ENCODE measurements at places on chromosomes 2 and 18. TPM values are rescaled to one million over a fixed set of nuclear protein-coding genes. Genes with fewer than 3 reads are reported as not detected.

Gene CYRIA
- total RNA-seq: 33.6 TPM

DNA sequence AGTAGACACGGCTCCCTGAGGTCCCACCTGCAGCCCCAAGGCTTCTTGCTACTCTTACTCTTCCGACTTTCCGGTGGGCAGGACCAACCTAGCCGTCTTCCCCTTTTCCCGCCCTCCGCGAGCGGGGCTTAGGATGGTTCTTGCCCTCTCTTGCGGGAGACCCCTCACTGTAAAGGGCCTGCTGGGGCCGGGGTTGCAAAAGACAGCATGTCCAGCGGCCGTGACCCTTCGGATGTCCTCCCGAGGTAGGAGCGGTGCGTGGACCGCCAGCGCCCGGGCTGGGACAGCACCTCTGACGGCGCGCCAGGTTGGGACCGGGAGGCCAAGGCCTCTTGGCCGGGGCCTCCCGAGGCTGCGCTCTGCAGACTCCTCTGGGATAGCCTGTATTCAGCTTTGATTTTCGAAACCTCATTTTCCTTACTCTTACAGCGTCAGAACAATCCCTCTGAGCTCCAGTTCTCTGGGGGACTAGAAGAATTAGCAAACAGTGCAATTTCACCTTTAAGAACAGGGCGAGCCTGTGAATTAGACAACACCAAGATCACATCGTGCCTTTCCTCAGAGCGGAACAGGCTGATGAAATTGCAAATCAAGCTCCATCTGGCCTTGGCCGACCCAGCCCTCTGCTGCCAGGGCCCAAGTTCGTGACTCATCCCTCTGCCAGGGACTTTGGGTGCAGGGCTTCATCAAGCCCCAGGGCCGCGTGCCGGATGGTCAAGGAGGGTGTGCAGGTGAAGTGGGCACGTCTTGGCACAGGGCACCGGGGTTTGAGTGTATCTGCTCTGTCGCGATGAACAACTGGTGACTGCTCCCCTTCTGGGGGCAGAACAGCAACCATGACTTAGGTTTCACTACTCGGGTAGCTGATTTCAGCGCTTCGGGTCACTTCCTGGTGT is 777 bp downstream of the MOCOS start:
- no peak for DNase-seq
- no peaks in the 10 kb centered on the region for H3K27me3 ChIP-seq
- no peak overlapping the region for H3K27ac ChIP-seq

DNA sequence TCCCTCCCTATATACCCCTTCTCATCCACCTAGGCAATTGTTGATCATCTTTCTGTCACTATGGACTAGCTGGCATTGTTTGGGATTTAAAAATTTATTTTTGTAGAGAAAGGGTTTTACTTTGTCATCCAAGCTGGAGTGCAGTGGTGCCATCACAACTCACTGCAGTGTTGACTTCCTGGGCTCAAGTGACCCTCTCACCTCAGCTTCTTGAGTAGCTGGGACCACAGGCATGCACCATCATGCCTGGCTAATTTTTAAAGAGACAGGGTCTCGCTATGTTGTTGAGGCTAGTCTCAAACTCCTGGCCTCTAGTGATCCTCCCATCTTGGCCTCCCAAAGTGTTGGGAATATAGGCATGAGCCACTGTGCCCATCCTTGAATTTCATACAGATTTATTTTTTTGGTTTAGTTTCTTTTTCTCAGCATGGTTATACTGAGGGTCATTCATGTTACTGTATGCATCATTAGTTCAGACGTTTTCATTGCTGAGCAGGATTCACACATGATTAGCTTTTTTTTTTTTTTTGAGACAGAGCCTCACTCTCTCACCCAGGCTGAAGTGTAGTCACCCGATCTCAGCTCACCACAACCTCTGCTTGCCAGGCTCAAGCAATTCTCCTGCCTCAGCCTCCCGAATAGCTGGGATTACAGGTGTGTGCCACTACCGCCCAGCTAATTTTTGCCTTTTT is 8.6 kb upstream of the PCARE start:
- no peaks in the 10 kb centered on the region for H3K4me1 ChIP-seq
- H3K27me3 ChIP-seq: no peaks in the 10 kb centered on the region
- H3K27ac ChIP-seq: no peak overlapping the region
- no peak for DNase-seq
- H3K4me3 ChIP-seq: no peak overlapping the region
- no peaks in the 10 kb centered on the region for H3K36me3 ChIP-seq

DNA sequence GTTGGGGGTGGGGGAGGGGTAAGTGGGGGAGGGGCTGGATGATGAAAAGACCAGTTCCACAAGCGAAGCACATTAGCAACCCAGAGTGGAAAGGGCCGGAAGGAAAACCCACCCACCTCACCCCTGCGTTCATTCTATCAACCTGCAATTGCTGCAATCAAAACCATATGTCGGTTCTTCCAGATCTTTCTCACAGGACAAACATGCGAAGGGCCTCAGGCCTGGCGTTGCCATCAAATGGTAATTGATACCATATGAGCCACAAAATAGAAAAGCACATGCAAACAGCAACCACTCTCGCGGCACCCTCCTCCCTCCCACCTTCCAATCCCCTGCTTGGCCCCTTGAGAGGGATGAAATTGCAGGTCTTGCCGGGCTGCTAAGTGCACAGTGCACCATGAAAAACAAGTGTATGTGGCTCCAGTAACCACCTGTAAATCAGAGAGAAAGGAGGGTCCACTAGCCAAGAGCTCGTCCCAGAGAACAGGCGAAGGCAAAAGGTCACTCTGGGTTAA is 287.5 kb downstream of the TCF4 start:
- no peaks in the 10 kb centered on the region for H3K27me3 ChIP-seq
- no peak overlapping the region for H3K27ac ChIP-seq
- H3K4me3 ChIP-seq: no peak overlapping the region
- H3K4me1 ChIP-seq: peaks cover 19% of the 10 kb centered on the region
- H3K36me3 ChIP-seq: no peaks in the 10 kb centered on the region
- no peak for DNase-seq

Gene KCNE4
- total RNA-seq: 17.5 TPM

DNA sequence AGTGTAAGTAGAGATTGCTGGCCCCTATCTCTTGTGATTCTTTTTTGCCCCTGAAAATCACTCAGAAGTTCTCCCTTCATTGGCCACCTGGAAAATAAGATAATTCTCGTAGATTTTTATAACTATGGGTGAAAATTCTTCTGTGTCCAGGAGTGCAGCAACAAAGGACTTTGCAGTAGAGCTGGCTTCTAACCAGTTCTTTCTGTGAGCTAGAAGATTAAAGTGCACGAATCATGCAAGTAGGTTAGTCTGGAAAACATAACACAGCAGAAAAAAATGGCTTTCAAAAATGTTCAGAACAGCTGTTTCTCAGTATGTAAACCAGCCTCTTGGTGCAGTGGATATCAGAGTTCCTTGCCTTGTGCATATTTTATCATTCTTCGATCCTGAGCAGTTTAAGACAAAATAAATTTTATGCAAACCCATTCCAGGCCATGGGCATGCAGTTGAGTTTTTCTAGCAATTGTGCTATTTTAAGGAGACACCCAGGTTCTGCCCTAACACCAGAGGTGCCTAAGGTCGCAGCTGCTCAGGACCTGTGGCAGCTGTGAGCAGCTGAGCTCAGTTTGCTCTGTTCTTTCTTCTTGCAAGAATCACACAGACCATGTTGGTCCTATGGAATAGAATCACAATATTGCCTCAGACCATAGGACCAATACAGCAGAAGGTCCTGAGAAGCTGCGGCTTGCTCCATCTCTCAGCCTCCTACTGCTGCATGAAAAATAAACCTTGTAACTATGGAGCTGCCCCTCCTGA is 80.9 kb upstream of the BCL2L11 start:
- H3K4me1 ChIP-seq: peaks cover 6% of the 10 kb centered on the region
- no peak overlapping the region for H3K4me3 ChIP-seq
- no peaks in the 10 kb centered on the region for H3K36me3 ChIP-seq
- no peak for DNase-seq

DNA sequence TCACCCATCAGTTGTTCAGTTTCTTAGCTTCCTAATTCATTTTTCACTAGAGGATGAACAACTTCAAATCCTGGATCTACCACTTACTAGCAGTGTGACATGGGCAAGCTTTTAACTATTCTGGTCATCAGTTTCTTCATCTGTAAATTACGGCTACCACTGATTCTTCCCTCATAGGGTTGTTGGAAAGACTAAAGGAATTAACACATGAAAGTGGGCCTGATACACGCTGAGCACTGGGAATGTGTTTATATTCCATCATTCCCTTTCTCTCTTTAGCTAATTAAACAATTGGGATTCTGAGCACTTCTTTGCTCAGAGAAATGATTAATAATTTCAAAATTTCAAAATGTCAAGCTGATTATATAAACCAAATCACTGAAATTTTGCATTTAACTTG is 862.3 kb upstream of the GCFC2 start:
- no peak for DNase-seq
- no peak overlapping the region for H3K4me3 ChIP-seq
- no peaks in the 10 kb centered on the region for H3K4me1 ChIP-seq
- H3K36me3 ChIP-seq: no peaks in the 10 kb centered on the region
- no peaks in the 10 kb centered on the region for H3K27me3 ChIP-seq

- peaks cover 6% of the 10 kb centered on the region for H3K4me1 ChIP-seq
- no peaks in the 10 kb centered on the region for H3K27me3 ChIP-seq
- DNase-seq: peak; percentile 82
- no peaks in the 10 kb centered on the region for H3K36me3 ChIP-seq
- no peak overlapping the region for H3K4me3 ChIP-seq
- no peak overlapping the region for H3K27ac ChIP-seq
Measured at GRCh38 chr2:95552911-95553310, 38.9 kb upstream of the TRIM43 start.

Gene KCNF1
- total RNA-seq: not detected

DNA sequence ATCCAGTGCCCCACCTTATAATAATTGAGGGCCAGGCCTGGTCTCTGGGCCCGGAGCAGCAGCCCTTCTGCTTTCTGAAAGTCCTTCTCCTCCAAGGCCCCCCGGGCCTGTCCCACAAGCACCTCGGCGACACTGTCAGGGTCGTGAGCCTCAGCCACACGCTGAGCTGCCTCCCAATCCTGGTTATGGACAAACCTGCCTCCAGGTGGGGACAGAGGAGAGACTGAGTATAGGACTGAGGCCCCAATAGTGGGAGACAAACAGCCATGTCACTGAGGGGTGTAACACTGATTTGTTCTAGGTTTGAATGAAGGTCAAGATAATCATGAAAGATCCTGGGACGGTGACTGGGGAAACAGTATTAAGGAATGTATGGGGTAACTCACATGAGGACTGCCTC is 11.8 kb downstream of the KRTCAP3 start:
- no peak overlapping the region for H3K4me3 ChIP-seq
- H3K27ac ChIP-seq: no peak overlapping the region
- no peak for DNase-seq
- no peaks in the 10 kb centered on the region for H3K4me1 ChIP-seq
- no peaks in the 10 kb centered on the region for H3K27me3 ChIP-seq

GRCh38 chr2:106107509-106108131 is 86.5 kb downstream of the UXS1 start:
- DNase-seq: no peak
- no peak overlapping the region for H3K4me3 ChIP-seq
- no peak overlapping the region for H3K27ac ChIP-seq

GRCh38 chr2:164187121-164187520 is 434.2 kb downstream of the GRB14 start:
- H3K4me3 ChIP-seq: no peak overlapping the region
- H3K4me1 ChIP-seq: no peaks in the 10 kb centered on the region
- H3K27me3 ChIP-seq: no peaks in the 10 kb centered on the region
- H3K36me3 ChIP-seq: no peaks in the 10 kb centered on the region

DNA sequence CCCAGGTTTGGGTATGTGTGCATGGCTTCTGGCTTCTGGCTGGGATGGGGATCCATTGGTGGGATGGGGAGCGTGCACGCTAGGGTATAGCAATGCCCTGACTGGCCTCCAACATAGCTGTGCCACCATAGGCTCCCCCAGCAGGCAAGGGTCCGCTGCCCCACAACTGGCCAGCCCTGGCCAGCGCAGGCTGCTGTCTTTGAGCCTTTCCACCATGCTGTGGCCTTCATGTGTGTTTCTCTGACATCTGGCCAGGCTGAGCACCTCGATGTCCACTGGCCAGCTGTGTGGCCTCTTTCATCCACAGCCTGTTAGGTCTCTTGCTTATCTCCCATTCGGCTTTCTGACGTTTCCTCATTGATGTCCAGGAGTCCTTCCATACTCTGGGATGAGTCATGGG is 231.3 kb downstream of the NDUFA10 start:
- H3K27ac ChIP-seq: no peak overlapping the region
- H3K36me3 ChIP-seq: no peaks in the 10 kb centered on the region
- no peak for DNase-seq
- no peaks in the 10 kb centered on the region for H3K27me3 ChIP-seq
- no peaks in the 10 kb centered on the region for H3K4me1 ChIP-seq
- H3K4me3 ChIP-seq: no peak overlapping the region

Gene MEIS1
- total RNA-seq: 8.6 TPM

- no peaks in the 10 kb centered on the region for H3K27me3 ChIP-seq
- no peak overlapping the region for H3K4me3 ChIP-seq
- H3K4me1 ChIP-seq: no peaks in the 10 kb centered on the region
- no peak overlapping the region for H3K27ac ChIP-seq
- no peaks in the 10 kb centered on the region for H3K36me3 ChIP-seq
Measured at GRCh38 chr2:133541797-133542196, 26.5 kb downstream of the NCKAP5 start.

DNA sequence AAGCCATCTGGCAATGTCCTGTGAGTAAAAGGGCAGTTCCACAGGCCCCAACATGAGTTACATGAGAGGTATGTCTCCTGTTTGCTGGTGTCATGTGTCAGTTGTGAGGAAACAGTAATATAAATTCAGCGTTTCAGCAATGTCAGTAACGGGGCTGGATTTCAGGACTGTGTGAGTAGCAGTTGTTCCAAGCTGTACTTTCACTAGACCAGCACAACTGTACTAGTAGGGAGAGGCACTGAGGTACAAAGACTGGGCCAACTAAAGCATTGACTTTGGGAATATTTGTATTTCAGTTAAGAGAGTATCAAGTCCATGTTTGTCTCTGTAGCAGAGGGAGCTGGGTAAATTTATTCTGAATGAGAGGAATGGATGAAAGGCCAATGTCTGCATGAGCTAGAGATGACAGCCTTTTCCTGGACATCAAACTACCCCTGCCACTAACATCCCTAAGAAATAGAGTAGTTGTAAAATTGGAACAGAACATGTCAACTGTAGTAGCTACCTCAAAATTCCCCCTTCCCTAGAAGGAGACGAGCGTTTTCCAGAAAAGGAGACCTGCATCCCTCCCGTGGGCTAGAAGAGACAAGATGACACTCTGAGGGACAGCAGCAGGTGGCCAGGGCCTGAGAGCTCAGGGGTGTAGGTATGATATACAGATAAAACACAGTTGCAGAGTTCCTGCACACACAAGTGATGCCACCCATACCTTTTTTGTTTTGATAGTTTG is 24.4 kb downstream of the EIF4E2 start:
- peaks cover 28% of the 10 kb centered on the region for H3K4me1 ChIP-seq
- no peaks in the 10 kb centered on the region for H3K27me3 ChIP-seq
- no peak overlapping the region for H3K27ac ChIP-seq
- H3K36me3 ChIP-seq: no peaks in the 10 kb centered on the region
- no peak overlapping the region for H3K4me3 ChIP-seq
- no peak for DNase-seq

Measured in thyroid gland (tissue), 4 donors.